Activated CD8-positive, alpha-beta memory T cell treated with anti-CD3 and anti-CD28 coated beads for 1 hour (primary cell): ENCODE measurements at places on chromosomes 16 and 17.
A peak's percentile ranks its signal among the peaks of the same experiment; 100 is the strongest.

GRCh38 chr17:16470265-16470664 lies 21.7 kb downstream of the LRRC75A start:
- DNase-seq, result no peak

GRCh38 chr17:49920030-49920769 lies 48.8 kb upstream of the DLX4 start:
- no peak for DNase-seq

- DNase-seq, result no peak
Measured at GRCh38 chr16:1096169-1097082, at the start of gene C1QTNF8. Gene C1QTNF8 (minus strand): TSS chr16:1096244. CDS start chr16:1094922, 1,322 bp downstream.

DNA sequence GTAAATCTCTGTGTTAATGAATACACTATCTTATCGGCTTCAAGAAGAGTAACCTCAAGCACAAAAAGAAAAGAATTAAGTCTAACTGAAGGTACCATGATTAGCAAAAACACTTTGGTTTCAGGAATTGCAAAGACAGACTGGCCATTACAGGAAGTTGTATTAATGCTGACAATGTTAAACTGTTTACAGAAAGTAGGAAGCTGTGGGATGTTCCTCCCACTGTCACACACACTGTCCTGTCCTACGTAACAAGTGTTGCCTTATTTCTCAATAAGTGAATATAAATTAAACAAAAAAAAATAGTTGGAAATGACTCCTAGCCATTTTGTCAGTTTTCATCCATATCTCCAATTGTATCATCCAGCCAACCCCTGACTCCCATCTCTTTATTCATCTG lies 8.6 kb downstream of the GNA13 start:
- no peak for DNase-seq

DNA sequence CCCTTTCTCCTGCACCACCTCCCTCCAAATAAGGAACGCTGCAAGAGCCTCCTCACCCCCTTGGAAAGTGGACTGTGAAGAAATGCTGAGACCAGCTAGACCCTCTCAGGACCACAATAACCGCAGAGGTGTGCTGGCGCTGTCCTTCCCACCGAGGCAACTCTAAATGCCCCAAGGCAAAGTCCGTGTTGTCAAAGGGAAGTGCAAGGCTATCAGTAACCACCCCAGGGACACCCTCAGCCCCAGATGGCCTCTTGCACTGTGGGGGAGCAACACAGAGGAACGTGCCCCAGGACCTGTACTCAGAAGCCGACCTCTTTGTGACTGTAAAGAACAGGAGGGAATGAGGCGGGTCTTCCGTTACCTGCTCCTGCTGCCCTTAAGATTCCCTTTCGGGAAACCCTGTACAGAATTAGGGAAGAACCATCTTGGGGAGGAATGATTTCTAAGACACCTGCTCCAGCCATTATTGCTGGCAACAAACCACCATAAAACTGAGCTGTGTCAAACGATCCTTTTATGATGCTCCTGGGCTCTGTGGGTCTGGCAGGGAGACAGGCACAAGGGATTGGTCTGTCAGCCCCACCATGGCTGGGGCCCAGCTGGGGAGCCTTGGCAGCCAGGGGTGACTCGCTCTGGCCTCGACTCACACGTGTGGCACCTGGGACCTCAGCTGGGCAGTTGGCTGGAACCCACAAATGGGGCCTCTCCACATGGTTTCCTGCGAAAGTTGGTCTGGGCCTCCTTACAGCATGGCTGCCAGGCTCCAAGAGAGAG lies 14.6 kb upstream of the MED9 start:
- DNase-seq, result no peak

- DNase-seq, result no peak
Measured at GRCh38 chr17:60332574-60332973, 59.4 kb downstream of the USP32 start.

- no peak for DNase-seq
Measured at GRCh38 chr16:46947900-46948547, 25.4 kb downstream of the DNAJA2 start.

DNA sequence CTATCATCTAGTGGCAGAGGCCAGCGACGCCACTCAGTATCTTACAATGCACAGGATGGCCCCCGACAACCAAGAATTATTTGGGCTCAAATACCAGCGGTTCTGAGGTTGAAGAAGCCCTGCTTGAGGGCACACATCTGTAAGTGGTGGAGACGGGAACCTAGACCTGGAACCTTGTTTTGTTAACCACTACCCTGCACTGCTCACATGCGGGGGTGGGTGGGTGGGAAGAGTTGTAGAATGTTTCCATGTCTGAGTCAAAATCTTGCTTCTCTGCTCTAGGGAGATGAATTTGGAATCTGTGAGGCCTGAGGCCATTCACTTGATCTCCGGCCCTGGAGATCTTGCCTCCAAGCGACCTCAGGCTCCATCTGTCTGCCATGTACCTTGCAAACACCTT lies 44.1 kb downstream of the ABCC1 start:
- no peak for DNase-seq

GRCh38 chr17:7133916-7134315 lies 19.3 kb upstream of the ASGR2 start:
- DNase-seq, result no peak

GRCh38 chr17:82076785-82077591 lies 11.4 kb upstream of the DUS1L start:
- no peak for DNase-seq

DNA sequence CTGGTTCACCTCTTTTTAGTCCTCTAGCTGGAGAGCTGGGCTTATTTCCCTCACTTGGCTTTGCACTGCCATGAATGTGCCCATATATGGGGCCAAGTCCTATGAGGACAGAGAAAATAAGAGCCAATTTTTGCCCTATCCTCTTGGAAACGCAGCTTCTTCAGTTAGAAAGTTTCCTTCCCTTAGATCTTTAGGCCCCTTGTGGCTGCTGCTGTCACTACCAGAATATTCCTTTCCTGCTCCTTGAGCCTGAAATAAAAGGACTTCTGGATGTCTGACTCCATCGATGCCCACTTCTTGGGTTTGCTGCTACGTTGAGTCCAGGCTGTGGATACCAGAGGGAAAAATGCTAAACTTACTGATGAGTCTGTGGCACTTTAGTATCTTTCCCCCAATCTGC lies 487.1 kb downstream of the GRIN2A start:
- no peak for DNase-seq

DNA sequence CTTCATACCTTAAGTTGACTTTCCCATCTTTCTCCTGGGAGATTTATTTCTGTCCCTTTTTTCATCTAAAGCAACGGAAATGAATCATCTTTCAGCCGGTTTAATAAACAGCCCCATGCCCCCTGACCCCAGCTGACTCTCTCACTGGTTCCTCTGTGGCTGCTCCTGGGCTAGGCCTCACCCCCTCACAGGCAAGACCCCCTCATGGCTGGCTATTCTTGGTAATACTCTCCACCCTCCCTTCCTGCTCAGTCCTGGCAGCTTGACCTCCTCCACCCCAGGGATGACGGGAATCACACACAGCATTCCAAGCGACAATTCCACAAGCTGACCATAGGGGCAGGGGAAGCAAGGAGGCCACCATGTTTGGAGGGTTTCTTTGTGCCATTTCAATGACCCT lies 1.5 kb upstream of the ADAP2 start:
- DNase-seq, result no peak

DNA sequence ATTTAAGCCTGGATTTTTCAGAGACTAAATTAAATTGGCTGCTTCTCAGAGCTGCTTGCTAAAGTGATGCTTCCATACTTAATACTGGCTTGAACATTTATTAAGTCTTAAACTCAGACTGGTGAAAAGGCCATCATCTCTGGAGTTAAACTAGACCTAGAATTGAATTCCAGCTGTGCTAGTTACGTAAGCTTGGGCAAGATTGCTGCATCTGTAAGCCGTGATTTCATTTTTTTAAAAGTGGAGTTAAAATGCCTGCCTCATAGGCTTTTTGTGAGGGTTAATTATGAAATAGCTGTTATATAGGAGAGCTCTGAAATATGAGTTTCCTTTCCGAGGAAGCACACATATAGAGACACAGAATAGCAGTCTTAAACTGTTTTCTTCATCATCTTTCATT lies 84.7 kb downstream of the VAT1L start:
- DNase-seq, result no peak

DNA sequence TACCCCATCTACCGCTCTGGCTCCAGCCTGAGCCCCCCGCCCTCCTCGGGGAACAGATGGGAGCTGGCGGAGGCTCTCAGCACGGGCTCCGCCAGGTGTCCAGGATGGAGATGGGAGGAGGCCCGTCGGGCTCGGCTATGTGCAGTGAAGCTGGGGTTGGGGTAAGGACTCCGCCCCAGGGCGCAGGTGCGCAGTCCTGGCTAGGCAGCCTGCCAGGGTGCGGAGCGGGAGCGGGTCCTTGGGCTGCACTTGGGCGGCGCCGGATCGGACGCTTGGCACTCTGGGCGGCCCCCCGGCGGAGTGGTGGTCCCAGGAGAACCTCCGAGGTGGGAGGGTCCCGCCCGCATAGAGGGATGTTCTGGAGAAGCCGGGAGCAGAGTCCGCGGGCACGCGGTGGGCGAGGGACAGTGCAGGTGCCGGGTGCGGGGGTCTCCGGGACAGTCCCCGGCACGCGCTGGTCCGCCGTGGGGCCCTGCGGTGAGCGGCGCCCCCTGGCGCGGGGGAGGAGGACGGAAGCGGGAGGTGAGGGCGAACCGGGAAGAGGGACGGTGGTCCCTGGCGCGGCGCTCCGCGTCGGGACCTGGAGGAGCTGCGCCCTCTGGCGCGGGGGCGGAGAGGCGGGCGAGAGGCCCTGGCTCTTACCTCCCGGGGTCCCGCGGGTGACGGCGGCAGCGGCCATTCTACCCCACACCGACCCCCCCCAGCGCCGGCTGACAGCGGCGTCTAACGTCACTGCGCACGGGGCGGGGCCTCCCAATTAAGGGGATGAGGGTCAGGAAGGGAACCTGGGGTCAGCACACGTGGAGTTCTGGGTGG lies at the start of gene CAMTA2:
TSS of gene CAMTA2 (minus strand) at position 725 of the 816 bp plus-strand sequence. CDS start 1,453 bp downstream, outside the sequence.
- DNase-seq, result peak; percentile 83

DNA sequence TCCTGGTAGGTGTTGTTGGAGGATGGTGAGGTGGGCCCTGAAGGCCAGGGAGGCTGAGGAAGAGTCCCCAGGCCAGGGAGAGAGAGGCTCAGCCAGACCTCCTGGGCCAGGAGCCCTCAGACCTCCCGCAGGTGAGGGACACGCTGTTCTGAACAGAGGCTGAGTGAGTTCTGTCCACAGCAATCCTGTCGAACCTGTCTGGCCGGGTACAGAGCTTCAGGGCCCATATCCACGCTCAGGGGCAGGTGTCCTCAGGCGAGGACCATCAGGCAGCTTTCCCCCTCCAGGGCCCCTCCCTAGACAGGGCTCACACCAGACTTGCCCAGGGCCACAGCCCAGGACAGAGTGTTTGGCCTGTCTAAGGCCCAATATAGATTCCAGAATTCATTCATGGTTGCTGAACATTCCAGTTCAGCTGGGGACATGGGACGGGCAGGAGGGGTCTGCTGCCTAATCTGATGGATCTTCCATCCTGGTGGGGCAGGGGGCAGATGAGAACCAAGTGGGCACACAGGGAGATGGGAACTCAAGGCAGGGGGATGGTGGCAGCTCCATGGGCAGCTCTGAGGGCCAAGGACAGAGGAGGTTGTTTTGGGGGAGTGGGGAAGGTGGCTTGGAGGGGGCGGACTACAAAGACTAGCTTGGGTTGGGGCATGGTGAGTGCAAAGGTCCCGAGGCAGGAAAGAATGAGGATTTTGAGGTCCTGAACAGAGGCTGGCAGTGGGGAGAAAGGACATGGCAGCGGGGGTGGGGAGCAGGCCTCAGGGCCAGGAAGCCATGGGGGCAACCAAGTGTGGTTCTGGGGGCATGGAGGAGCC lies 23.4 kb upstream of the MPRIP start:
- DNase-seq, result no peak

DNA sequence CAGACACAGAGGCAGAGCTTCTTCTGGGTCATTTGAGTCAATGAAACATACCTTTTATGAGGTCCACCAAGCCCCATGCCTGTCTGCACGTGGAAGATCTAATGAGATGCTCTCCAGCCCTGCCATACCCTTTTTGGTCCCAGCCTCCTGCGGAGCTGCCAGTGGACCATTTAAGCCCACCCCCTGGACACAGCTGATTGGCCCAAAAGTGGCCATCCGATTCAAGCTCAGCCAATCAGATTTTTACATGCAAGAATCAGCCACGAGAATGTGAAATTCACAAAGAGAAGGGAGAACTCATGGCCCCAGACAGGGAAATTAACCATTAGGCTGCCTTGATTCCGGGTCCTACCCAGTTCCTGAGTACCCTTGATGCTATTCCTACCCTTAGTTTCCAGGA lies 231.0 kb upstream of the EEF2KMT start:
- no peak for DNase-seq

- DNase-seq, result no peak
Measured at GRCh38 chr17:76086384-76086783, 7.4 kb downstream of the ZACN start.

DNA sequence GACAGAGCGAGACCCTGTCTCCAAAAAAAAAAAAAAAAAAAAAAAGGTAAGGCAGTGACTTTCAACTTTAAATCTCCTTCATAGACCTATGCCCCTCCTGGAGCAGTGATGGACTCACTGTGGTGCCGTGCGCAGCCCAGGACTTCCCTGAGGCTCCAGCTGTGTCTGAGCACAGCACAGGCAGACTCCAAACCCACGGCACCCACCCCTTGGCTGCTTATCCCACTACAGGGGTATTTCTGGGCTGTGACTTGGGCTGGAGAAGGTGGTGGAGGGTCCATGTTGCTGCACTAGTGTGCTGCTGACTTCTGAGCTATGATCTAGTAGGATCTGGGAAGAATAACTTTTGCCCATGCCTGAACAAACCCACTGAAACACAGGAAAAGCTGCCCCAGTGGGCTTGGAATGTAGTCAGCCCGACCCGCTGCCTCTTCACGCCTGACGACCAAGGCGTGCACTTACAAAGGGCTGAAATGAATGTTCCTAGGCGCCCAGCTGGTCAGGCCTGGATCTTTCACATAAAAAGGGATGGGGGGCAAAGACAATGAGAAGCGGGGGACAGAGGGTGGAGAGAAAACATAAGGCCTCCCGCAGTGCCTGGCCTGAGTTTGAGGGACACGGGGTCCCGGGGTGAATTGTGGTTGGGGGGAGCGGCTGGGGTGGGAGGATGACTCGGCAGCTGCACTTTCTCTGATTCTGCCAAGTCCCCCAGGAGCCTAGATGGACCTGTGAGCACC lies 83.0 kb downstream of the IRF8 start:
- no peak for DNase-seq

DNA sequence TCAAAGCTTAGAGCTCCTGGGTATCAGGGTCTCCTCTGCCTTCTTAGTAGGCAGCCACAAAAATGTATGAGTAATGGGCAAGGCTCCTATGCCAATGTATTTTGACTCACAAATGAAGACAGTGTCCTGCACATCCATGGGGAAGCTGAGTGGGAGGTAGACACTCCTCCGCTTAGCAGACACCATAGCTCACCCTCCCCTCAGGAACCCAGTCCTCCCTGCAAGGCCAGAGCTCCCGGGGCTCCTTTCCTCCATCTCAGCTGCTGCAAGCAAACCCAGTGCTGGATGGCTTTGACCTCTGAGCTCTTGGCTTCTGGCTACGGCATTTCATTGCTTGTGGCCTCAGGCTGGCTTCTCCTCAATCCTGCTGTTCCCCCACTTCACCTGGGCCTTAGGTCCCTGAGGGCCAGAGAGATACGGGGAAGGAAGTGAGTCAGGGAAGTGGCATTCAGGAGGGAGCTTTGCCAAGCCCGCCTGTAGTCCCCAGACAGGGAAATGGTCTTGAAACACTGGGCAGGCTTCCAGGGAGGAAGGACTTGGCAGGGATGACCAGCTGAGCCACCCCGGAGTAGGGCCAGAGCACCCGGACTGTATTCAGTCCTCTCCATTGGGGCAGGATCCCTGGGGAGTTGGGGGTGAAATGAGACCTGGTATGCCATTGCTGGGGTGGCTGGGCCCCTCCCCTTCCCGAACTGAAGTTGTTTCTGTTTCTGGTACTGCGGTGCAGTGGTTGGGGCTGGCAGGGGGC lies 4.5 kb downstream of the ABCC3 start:
- no peak for DNase-seq
